ENCODE measurements at places on chromosomes 2 and 18.

DNA sequence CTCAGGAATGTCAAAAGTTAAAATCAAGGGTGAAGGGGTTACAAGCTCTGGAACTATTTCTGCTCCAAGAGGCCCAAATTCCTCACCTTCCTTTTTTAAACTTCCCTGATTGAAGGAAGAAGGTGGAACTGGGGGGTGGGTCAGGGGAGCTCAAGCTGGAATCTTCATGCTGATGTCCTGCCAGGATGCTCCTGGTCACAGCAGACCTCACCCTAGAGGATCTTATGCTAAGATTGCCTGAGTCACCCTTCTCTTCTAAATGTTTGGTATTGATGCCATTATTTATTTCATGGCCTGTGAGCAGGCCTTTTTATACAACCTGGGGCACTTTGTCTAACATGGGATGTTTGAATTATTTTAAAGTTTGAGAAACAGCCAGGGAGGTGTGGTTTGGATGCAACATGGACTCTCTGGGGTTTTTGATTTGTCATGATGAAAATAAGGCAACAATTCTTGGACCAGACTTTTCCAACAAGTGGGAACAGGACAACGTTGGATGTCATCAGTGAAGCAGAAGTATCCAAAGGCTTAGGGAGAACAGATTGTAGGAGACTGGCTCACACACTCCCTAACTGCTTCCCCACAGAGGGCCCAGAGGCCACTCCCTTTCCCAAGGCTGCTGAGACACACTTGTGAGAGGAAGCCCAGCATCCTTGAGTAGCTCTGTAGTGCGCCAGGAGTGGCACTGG is 420.2 kb upstream of the MEX3C start:
- no peak for DNase-seq

DNA sequence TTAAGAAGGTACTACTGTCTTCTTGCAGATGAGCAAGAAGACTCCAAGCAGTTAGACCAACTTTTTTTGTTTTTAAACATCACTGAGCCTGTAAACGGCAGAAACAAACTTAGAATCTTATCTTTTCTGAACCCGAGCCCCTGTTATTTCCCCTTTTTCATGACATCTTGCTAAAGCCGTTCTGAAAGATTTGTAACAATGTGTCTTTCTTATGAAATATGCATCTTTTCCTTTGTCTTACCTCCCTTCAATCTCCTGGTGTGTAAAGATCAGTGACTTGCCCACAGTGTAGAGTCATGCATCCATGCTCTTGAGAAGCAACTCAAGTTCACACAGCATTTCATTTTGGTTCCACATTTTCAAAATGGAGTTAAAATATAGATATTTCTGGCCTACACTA is 288.8 kb upstream of the CELF4 start:
- DNase-seq: no peak

DNA sequence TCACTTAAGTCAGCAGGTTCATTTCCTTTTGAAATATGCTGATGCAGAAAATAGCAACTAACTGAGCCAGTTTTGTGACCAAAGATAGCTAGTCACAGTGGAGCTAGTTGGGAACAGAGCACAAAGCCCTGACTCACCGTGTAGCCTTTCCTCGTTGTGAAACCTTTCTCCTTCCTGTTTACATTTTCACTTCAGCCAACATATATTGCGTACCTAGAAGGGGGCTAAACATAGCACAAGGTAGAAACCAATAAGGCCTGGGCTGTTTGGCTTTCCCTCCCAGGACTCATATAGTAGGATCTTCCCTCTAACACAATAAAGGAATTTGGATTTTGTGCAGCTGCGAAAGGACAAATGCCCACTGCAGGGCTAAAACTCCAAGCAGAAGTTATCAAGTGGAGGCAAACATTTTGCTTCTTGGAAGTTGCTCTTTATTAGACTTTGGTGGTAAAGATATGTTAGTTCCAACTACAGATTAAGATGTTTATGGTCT is 24.5 kb upstream of the LPIN2 start:
- no peak for DNase-seq

DNA sequence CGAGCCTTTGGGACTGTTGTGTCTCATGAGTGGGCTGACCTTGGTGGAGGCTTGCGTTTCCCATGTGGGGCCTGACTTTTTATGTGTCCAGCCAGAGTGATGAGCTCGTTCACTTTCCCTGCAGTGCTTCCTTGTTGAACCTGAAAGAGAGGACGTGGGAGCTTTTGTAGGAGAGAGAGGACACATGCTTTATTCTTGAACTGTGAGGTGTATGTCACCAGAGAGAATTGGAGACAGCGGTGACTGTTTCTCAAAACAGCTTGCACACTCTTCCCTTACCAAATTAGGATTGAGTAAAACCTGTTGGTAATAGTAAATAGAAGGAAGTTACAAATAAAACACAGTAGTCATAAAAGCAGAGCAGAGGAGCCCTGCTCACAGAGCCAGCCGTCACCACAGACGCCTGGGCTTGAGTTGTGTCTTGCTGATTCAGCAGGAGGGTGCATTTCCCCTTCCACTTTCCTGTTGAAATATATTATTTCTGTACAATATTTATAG is 60.7 kb downstream of the INPP4A start:
- no peak for DNase-seq

DNA sequence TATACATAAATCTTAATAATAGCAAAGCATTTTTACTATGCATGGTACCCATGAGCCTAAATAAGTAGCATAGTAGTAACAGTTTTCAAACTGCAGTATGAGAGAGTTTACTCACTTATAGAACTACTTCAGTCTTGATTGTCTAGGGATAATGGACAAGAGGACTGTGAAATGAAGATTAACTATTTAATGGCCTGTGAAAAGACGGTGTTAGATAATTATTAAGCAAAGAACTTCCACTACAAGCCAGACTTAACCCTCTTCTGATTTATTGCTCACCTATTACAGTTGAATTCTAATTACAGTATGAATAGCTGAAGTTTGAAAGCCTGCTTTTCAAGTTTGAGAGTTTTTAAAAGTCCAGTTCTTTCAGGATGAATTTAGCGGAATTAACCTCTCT is 18.9 kb downstream of the PIK3C3 start:
- no peak for DNase-seq

DNA sequence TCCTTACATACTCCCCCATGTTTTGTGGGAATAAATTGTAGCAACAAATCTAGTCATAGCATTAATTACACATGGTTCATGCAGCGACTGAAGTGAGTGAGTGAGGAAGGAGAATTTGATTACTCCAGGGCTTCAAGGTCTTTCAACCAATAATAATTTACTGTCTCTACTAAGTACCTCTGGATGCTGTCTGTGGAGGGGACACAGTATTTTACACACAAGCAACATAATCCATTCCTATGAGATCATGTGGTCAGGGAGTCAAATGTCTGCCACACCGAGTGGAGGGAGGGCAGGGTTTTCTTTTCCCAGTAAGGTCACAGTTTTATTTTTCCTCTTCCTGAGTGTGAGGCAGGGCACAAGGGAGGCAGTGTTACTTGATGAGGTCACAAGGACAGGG is 334.7 kb upstream of the CELF4 start:
- DNase-seq: no peak

GRCh38 chr18:8673256-8674209 is 31.8 kb upstream of the MTCL1 start:
- DNase-seq: no peak

GRCh38 chr2:66568650-66569300 is 133.8 kb downstream of the MEIS1 start:
- DNase-seq: no peak

GRCh38 chr18:74819433-74820059 is 221.9 kb downstream of the ZNF407 start:
- no peak for DNase-seq

- DNase-seq: no peak
Observed at GRCh38 chr2:44807201-44808025, 134.1 kb upstream of the SIX3 start.

DNA sequence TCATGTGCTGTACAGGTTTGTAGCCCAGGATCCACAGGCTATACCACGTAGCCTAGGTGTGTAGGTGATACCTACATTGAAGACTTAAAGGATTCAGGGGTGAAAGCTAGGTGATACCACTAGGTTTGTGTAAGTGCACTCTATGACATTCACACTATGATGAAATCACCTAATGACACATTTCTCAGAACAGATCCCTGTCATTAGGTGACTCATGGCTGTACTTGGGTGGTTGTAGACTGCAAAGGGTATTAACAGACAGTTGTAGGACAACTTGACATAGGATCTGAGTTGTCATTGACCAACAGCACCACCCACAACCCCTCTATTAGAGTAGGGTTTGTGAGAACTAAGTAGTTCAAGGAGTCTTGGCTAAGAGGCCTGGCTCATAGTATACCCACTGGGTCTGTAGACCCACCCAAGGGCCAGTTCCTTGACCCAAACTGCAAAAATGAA is 27.7 kb upstream of the SMCHD1 start:
- DNase-seq: no peak

GRCh38 chr18:33839452-33840211 is 261.6 kb downstream of the ASXL3 start:
- peak; percentile 51 for DNase-seq

DNA sequence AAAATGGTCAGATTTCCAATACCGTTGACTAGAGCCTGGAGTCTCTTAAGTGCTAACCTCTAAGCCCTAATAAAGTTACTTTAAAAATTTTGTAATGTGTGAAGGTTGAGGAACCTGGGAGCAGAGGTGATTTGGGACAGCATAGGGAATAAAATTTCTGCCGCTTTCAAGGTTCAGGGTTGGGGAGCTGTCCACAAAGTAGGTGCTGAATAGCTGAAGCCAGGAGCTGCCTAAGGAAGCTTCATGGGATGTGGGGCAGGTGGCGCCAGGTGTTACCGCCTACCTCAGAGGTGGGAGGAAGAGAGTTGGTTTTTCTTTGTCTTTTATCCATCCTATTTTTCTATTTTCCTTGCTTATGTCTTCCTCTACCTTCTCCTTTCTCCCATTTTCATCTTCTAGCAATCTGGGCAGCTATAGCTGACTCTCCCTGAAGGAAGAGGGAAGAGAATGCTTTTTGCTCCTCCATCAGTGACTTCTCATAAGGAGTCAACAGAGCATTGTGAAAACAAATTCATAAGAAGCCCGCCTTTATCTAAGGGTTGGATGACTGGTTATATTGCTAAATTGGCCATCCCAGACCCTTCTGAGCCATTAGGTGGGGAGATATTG is 178.7 kb downstream of the CLIP4 start:
- DNase-seq: no peak

GRCh38 chr2:231161877-231162329 is 36.5 kb upstream of the ARMC9 start:
- DNase-seq: no peak

DNA sequence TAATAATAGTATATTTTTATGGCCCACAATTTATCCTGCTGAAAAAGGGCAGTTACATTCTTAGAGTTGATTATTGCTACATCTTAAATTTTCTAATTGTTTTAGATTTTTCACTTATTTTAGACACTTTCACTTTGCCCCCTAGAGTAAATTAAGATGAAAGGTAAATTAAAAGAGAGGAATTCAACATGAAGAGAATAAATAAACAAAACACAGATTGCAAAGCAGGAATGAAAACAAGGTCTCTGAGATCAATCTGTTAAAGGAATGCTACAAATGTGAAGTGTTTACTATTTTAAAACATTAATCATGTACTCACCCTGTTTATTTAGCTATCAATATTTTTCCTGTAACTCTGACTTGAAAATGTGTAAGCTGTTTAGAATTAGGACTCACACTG is 113.5 kb upstream of the ETAA1 start:
- no peak for DNase-seq

DNA sequence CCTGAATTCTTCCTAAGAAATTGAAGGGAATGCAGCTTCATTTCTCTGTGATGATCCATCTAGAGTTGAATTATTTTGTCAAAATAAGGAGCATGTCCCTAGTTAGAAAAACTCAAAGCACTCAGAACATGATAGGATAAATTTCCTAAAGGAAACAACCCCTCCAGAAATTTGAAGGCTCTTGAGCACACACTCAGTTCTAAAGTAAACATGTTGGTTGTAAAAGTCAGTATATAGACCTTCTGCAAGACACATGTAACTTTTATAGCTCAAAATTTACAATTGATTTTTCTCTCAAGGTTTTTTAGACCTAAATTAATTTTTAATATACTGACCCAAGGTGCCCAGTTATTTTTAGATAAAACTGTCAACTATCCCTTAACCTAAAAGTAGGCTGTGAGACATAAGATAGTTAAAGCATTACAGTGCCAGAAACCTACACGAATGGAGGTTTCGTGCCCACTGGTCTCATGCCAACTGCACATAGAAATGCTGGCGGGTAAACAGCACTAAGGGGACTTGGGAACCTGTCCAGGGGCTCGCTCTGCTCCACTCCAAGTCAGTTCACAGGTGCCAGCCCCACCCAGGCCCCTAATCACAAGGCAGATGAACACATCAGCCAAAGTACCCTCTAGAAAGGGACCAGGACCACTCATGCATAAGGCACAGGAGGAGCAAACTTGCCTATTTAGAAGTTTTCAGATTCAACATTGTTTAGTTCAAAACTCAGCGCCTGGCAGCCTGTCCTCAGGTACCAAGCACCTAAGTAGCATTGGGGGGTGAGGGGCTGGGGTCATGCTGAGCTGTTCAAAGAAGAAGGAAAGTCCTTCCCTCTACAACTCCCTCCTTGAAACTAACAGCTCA is 106.5 kb downstream of the SMC6 start:
- DNase-seq: no peak

GRCh38 chr18:2173486-2173885 is 397.8 kb downstream of the METTL4 start:
- no peak for DNase-seq

- DNase-seq: no peak
Observed at GRCh38 chr2:56464613-56465012, 280.8 kb downstream of the CCDC85A start.

GRCh38 chr18:51196811-51197660 is 445 bp downstream of the MEX3C start:
- no peak for DNase-seq

DNA sequence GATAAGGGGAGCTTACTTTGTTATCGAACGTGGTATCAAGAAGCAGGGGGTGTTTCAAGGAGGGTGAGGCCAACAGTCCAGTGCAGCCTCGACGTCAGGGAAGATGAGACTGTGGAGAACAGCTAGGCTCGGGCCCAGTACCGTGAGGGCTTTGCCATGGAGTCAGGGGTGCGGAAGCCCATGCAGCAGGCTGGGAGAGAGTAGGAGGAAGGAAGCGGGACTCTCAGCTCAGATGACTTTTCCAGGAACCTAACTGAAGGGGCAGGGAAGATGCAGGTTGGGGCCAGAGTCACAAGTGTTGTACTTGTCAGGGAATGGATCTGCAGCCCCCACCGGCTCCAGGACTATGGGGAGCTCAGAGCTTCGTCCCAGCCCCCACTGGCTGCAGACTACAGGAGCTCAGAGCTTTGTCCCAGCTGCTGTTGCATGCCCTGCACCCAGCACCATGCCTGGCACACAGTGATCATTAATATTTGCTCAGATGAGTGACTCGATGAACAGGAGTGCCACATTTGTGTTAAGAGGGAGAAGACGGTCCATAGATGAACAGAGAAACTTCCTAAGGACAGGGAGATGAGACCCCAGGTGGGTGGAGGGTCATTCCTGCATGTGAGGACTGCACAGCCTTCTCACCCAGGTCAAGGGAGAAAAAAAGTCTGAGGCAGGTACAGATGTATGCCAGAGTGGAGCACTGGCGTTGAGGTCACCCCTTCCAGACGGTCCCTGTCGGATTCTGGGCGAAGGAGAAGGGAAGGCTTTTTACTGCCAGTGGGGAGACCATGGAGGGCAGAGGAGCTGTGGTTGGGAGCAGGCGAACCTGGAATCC is 36.4 kb downstream of the PTGR3 start:
- DNase-seq: no peak

GRCh38 chr18:58337686-58338085 is 291.2 kb downstream of the ALPK2 start:
- no peak for DNase-seq
